ENCODE measurements at places on chromosomes 6 and 20.

GRCh38 chr6:118860880-118861279, 33.1 kb upstream of the ASF1A start:
- no peaks in the 10 kb centered on the region for H3K4me1 ChIP-seq
- no peak overlapping the region for H3K27ac ChIP-seq
- no peaks in the 10 kb centered on the region for H3K36me3 ChIP-seq
- DNase-seq, result no peak
- H3K4me3 ChIP-seq, result no peak overlapping the region
- H3K27me3 ChIP-seq, result no peaks in the 10 kb centered on the region

DNA sequence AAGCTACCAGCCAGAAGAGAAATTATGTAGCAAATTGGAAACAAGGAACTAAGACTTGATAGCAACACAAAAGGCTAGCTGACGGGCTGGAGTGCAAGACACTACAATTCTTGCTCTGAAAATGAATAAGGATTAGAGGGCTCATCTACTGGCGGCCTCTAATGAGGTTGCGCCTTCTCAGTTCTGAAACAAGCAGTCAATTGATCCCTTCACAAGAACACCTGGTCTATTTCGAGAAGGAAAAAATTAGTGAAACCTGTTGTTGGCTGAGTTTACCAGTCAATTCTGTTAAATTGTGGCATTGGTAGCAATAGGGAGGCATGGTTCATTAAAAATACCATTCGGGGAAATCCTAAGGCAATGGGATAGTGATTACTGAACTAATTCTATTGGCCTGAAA, 74.8 kb upstream of the JARID2 start:
- no peaks in the 10 kb centered on the region for H3K27me3 ChIP-seq
- H3K36me3 ChIP-seq, result no peaks in the 10 kb centered on the region
- DNase-seq, result no peak
- H3K4me1 ChIP-seq, result no peaks in the 10 kb centered on the region

- H3K4me1 ChIP-seq, result no peaks in the 10 kb centered on the region
- H3K4me3 ChIP-seq, result no peak overlapping the region
- DNase-seq, result no peak
- H3K36me3 ChIP-seq, result no peaks in the 10 kb centered on the region
- H3K27ac ChIP-seq, result no peak overlapping the region
These were observed 8.6 kb downstream of the VNN2 start for GRCh38 chr6:132749111-132749510.

DNA sequence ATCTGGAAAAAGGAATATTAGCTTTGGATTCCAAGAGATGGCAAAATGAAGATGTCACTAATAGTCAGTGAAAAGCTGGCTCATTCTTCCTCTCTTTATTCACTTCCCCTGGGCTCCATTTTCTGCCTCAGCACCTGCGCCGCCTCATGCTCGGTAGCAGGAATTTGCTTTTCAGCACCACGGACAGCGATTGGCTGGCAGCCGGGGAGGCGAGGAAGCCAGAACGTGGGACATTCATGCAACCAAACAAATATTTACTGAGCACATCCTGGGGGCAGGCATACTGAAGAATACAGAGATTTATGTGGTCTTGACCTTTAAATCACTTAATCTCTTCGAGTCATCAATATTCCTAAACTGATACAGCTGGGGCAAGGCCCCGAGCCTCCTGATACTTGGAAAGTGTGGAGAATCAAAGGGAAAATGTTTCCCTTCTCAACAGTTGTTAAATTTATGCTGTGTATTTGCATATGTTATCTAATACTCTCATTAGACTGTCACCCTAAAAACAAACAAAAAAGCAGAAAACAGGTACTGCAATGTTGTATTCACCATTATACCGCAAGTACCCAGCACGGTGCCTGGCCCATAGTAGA, 12.1 kb upstream of the PDYN start:
- no peaks in the 10 kb centered on the region for H3K36me3 ChIP-seq
- H3K27ac ChIP-seq, result no peak overlapping the region
- peak; percentile 15 for DNase-seq
- H3K4me1 ChIP-seq, result no peaks in the 10 kb centered on the region
- H3K4me3 ChIP-seq, result no peak overlapping the region

DNA sequence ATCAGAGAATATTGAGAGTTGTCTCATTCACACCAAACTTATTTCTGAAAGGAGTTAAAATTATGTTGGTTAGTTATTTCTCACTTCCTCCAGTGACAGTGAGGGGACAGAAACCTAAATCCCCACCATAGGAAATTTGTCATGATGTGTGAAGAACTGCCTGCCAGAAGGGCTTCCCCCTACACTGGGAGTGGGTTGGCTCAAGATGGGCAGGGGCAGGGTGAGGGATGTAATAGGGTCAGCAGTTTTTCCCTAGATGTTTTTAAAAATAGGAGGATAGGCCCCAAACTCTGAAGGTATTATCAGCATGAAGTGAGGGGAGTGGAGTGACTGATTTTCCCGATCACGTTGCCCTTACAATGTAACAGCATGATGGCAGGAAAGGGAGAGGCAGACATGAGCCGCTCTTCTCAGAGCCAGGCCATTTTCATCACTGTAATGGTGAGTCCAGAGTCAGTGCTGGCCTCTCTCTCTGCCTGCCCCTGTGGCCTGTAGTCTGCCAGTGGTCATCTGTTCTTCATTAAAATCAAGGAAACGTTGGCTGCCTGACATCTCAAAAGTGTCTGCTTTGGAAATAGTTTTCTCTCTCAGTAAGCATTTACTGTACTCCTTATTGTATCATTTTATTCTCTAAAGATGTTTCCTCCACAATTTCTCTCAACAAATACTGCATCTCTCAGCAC, 59.8 kb upstream of the SYNJ2 start:
- H3K27me3 ChIP-seq, result no peaks in the 10 kb centered on the region
- H3K27ac ChIP-seq, result no peak overlapping the region
- peaks cover 22% of the 10 kb centered on the region for H3K36me3 ChIP-seq
- no peak overlapping the region for H3K4me3 ChIP-seq
- no peak for DNase-seq

GRCh38 chr6:157110607-157111006, 212.7 kb downstream of the TMEM242 start:
- no peak overlapping the region for H3K27ac ChIP-seq
- no peak for DNase-seq
- no peaks in the 10 kb centered on the region for H3K4me1 ChIP-seq

Data from HCT116 (cell line).